ENCODE measurements at places on chromosomes 6 and 20.

DNA sequence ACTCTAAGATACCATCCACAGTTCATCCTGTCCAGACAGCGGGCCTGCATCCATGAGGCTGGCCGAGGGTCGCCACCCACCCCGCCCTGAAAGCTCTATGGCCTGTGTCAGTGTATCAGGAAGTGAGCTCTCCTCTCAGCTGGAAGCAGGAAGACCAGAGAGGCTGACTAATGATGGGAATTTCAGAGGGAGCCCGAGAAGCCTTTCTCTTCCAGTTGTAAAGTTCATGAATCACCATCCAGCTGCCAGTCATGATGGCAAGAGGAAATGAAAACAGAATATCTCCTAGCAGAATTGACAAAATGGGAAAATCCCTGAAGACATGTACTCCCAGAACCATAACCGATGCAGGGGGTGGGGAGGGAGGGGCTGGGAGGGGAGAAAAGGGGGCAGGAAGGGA lies 109.6 kb upstream of the RPS6KA2 start:
- peak; percentile 72 for DNase-seq
- no peak overlapping the region for H3K27ac ChIP-seq
- H3K4me1 ChIP-seq = peaks cover 2% of the 10 kb centered on the region
- H3K27me3 ChIP-seq = no peaks in the 10 kb centered on the region

DNA sequence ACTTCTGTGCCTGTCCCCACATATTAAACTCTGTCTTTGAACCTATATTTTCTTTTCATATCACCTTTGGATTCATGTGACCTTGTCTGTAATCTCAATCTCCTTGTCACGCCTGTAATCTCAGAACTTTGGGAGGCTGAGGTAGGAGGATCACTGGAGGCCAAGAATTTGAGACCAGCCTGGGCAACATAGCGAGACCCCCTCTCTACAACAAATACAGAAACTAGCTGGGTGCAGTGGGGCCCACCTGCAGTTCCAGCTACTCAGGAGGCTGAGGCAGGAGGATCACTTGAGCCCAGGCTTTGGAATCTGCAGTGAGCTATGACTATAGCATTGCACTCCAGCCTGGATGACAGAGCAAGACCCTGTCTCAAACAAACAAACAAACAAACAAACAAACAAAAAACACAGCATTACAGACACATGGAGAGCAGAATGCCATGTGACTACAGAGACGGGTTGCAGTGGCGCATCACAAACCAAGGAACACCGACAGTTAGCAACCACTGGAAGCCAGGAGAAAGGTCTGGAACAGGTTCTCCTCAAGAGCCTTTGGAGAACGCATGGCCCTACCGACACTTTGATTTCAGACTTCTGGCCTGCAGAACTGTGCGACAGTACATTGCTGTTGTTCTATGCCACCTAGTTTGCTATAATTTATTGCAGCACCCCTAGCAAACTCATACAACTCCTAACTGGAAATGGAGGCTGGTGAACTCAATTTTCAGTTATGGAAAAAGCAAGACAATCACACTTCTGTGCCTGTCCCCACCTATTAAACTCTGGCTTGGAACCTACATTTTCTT lies 14.6 kb upstream of the TIAM2 start:
- no peak overlapping the region for H3K27ac ChIP-seq
- no peaks in the 10 kb centered on the region for H3K4me1 ChIP-seq
- no peaks in the 10 kb centered on the region for H3K36me3 ChIP-seq
- DNase-seq = no peak
- no peak overlapping the region for H3K4me3 ChIP-seq
- H3K27me3 ChIP-seq = no peaks in the 10 kb centered on the region

DNA sequence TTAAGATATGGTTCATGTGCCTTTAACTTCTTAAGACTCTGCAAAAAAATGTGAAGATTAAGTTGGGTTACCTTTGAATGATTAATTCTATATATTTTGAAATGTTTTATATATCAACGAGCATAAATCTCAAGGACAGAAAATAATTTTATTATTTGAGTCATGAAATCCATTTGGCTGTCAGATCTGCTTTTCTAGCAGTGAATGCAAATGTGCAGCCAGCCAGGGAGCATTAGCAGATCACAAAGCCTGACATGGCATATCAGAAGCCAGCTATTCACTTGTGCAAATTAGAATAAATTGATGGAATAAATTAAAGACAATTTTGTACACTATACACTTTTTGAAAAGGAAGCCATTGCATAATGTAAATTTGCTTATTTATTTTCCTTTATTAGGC lies 424.3 kb downstream of the ADGRB3 start:
- no peak overlapping the region for H3K4me3 ChIP-seq
- no peaks in the 10 kb centered on the region for H3K27me3 ChIP-seq
- H3K4me1 ChIP-seq = no peaks in the 10 kb centered on the region

DNA sequence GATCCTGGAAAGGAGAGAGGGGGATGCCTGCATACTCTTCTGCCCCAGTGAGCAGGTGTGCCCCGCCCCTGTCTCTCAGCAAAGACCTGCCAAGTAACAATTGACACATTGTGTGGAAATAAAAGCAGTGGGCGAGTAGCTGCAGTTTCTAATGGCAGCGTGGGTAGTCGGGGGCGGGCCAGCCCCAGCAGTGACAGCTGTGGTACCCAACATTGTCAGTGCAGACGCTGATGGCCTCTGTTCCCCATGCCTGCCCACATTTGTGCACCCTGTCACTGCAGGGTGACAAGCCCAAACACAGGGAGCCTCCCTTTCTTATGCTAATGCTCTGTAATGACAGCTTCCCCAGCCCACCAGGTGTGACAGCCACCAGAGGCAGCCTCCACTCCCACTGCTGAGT lies 491.7 kb downstream of the DHX35 start:
- DNase-seq = peak; percentile 8
- H3K4me1 ChIP-seq = peaks cover 2% of the 10 kb centered on the region
- no peaks in the 10 kb centered on the region for H3K36me3 ChIP-seq
- no peak overlapping the region for H3K27ac ChIP-seq
- H3K4me3 ChIP-seq = no peak overlapping the region

- H3K36me3 ChIP-seq = no peaks in the 10 kb centered on the region
- peaks cover 2% of the 10 kb centered on the region for H3K4me1 ChIP-seq
- H3K27ac ChIP-seq = no peak overlapping the region
- H3K27me3 ChIP-seq = no peaks in the 10 kb centered on the region
- no peak overlapping the region for H3K4me3 ChIP-seq
Measured at GRCh38 chr20:40997116-40997515, 31.5 kb upstream of the TOP1 start.

All from mesendoderm (in vitro differentiated cells).